ENCODE measurements at places on chromosomes 11 and 22.

DNA sequence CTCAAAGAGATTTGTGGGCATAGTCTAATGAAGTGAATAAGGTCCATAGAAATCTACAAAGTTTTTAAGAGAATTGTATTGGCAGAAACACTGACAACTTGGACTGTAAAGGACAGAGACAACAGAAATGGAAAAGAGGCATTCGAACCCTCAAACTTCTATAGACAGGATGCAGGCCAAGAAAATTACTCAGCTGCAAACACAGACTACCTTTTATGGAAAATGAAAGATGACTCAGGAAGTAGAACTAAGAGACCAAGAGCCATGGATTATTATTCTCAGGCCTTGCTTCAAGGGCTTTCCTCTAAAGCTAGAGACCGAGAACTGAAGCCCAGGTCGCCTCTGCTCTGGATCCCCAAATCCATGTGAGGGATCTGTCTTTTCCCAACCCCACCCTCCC, 3.8 kb upstream of the PELI3 start:
- DNase-seq = no peak

DNA sequence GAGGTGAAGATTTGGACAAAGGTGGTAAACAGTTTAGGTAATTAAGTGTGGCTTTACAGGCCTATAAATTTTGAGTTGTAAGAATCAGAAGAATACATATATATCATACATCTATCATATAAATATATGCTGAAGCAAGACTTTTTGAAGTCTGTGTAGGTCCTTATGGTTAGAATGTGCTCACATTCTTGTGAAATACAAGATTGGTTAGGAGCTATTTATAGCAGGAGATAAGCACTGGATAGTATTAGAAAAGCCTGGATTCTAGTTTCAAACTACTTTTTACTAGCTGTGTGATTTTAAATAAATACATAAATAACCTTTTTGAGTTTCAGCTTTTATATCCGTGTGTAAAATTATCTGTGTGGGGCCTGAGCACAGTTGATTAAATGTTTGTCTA, 42.3 kb downstream of the ANKRD42 start:
- DNase-seq = no peak

DNA sequence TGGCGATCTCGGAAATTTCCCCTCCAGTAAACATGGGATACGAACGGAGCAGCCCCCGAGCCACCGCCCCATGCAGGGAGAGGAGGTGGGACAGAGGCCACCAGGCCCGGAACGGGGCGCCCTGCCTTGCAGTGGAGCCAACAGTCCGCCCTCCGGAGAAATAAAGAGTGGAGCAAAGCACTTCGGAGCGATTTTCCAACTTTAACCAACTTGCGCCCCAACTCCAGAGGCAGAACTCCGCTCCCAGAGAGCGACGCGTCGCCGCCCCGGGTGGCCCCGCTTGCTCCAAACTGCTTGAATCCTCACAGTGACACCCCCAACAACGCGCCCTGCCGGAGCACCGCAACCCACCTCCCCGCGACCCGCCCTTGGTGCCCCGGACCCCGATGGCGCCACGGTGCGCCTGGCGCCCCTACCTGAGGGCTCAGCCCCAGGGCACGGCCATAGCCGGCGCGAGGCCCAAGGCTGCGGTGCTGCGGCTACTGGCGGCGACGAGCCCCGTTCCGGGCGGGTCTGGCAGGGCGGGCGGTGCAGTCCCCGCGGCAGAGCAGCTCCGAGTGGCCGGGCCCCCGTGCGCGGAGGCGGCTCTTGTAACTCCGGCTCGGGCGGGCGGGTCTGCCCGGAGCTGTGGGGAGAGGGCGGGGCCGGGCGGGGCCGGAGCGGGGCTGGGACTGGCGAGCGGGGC, at the start of gene AHNAK:
Gene AHNAK (minus strand): TSS at position 563 of the 685 bp plus-strand sequence. CDS start 10,708 bp downstream, outside the sequence.
- peak; percentile 89 for DNase-seq

DNA sequence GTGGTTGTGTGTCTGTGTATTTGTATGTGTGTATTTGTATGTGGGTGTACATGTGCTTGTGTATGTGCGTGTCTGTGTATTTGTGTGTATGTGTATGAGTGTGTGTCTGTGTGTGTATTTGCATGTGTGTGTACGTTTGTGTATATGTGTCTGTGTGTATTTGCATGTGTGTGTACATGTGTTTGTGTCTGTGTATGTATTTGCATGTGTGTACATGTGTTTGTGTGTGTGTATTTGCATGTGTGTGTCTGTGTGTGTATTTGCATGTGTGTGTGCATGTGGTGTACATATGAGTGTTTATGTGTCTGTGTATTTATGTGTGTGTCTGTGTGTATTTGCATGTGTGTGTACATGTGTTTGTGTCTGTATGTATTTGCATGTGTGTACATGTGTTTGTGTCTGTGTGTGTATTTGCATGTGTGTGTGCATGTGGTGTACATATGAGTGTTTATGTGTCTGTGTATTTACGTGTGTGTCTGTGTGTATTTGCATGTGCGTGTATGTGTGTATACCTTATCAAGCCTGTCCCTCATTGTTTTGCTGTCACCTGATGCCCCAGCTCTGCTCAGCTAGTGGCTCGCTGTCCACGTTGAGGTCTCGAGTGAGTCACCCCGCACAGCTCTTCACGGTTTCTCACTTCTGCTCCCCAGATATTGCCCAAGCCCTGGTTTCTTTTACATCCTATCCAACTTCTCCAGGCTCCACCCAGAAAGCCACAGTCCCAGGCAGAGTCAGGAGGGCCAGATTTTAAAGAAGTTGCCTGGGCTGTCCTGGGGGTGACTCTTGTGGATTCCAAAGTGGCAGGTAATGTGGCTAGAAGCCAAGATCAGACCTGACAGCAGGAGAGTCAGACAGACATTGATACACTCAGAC, 15.2 kb downstream of the MB start:
- no peak for DNase-seq

GRCh38 chr11:116366980-116367645, 405.7 kb downstream of the BUD13 start:
- DNase-seq = no peak

DNA sequence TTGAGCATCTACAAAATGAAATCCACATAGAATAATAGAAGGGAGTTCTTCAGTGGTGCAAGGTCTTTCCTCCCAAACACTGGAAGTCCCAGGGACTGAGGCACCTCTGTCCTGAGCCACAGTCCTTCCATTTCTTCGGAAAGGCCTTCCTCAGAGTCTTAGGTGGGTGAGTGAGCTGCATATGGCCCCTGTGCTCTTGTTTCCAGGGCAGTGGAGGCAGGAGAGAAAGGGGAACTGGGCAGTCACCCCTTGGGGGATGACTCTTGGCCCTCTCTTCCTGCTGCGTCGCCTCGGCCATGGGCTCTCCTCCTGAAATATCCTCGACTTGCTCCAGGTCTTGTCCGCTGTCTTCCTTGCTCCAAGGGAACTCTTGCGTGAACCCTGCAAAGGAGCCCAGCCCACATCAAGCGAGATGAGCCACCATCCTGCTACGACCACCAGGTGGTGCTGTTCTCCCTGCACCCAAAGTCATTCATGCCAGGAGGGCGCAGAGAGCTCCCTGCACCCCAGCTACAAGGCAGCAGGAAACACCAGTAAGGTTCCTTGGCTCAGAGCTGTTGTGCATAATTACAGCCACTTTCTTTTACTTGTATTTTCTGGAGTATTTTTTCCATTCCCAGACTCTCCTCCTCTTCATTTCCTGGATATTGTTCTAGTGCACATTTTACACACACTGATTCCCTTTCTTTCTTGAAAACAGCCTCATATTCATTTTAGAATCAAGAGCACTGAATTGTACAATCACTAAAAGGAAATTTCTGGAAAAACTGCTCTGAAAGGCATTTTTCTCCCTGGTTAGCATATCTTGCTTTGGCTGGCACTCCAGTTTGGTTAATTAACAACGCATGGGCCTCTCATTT, 397.8 kb downstream of the OPCML start:
- no peak for DNase-seq

DNA sequence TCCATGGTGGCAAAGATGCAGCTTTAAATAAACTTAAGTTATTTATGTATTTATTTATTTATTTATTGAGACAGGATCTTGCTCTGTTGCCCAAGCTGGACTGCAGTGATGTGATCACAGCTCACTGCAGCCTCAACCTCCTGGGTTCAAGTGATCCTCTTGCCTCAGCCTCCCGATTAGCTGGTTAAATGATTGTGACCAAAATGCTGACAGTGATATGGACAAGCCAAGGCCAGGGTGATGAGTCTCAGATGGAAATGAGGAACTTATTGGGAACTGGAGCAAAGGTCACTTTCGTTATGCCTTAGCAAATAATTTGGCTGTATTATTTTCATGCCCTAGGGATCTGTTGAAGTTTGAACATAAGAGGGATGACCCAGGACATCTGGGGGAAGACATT, 9.3 kb upstream of the LRP5 start:
- DNase-seq = no peak

DNA sequence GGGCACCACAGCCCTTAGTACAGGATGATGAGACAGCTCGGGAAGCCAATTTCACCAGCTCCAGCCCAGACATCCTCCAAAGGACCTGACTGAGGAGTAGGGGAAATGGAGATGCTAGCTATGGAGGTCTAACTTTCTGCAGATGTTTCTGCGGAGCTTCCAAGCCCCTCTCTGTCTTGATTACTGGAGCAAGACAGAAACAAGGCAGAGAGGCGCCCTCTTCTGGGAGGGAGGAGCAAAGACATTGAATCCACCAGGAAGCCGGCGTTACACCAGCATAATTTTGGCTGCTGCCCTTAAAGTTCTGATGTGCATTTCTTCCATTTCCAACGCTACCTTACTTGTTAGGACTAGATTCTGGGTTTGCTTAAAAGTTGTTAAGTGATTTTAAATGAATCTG, 107.3 kb upstream of the HSD17B12 start:
- no peak for DNase-seq

DNA sequence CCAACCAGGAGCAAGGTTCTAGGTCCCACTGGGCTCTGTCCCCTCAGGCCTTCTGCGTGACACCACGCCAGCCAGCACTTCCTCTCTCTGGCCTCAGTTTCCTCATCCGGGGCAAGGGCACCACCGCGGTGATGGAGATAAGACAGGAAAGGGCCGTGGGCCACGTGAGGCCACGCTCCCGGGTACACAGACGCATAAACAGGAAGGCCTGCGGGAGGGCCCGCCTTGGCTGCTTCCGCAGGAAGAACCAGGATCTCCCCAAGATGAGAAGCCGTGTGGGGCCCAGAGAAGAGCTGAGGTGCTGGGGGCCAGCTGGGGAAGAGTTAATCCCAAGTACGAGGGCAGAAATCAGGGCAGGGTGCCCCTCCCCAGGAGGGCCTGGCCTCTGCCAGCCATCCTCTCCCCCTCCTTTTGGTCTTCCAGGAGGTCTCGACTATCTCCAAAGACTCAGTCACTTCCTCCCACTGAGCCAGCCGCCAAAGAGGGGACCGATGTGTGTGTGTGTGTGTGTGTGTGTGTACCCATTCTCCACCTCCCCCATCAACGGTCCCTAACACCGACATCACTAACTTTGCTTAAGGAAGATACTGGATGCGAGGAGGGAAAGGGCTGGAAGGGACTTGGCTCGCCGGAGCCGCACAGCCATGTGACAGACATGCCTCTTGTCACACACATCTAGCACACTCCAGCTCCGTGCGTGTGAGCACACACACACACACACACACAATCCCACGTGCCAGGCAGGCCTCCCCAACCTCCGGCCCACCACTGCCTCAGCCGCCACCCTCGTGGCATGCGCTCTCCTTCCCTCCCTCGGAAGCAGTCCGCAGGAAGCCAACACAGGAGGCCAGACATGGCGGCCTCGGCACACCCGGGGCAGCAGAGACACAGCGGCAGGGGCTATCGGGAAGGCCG, 1.4 kb downstream of the MFNG start:
- DNase-seq = peak; percentile 56

GRCh38 chr11:46615756-46616155, 1.3 kb downstream of the HARBI1 start:
- no peak for DNase-seq

GRCh38 chr11:77198440-77198849, 70.4 kb downstream of the MYO7A start:
- DNase-seq = no peak

DNA sequence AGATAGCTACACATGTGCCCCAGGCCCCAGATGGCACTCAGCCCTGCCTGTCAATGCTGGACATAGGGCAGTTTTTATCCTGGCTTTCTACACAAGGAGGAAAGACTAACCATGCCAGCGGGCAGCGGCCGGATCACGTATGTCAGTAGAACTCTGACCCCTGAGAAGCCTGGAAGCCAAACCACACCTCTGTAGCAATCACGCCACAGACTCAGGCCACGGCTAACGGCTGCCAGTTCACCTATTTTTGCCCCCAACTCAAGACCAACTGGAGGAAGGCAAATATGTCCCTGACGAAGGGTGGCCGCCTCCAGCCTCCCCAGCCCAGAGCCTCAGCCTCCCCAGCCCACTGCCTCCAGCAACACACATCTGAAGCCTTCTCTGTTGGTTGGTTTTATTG, 7.2 kb upstream of the CD81 start:
- DNase-seq = no peak

GRCh38 chr22:30175690-30176288, 70.8 kb downstream of the LIF start:
- no peak for DNase-seq

DNA sequence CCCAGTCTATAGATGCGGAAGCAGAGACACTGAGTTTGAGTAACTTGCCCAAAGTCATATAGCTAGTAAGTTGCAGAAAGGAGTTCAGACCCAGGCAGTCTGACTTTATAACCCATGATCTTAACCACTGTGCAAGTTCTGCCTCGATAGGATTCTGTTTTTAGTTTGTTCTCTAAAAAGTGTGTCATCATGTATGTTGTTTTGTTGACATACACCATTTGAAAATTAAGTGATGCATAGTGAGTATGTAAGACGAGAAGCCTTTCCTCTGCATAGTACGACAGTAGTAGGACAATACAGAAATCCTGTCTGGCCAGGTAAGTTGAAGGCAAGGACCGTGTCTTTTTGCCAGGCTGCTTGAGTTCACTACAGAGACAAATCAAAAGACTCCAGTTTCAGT, 3.3 kb downstream of the ZC3H12C start:
- DNase-seq = no peak

DNA sequence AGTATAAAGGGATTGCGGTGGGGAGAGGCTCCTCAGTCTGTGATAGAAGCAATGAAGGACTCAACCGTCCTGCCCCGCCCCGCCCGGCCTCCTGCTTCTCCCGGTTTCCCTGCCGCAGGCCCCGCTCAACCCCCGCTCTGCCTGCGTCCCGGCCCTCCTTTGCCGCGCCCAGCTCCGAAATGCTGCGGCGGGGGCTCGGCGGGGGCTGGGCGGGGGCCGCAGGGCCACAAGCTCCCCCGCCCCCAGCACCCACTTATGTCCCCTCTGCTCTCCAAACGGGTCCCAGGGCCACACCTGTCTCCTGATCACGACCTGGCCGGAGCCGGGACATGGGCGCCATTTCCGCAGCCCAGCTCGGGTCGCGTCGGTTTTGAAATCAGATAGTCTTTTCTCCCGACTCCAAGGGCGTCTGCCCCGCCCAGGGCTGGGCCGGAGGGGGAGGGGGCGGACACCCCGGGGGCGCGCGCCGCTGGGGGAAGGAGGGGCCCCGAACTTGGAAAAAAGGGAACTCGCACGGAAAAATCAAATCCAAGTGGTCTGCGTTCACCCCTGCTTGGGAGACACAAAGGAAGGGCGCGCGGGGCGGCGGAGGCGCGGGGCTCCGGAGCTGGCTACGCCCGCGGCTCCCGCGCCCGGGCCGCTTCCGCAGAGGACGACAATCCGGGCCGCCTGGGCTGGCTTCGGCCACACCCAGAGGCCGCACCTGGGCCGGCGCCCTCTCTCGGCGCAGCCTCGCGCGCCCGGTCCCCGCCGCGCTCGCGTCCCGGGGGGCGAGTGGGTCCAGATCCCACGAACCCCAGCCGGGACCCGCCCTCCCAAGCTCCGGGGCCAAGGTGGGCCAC, 70.6 kb upstream of the EP300 start:
- DNase-seq = peak; percentile 40

GRCh38 chr11:64008914-64009633, 22.8 kb downstream of the OTUB1 start:
- DNase-seq = no peak

All from memory B cell (primary cell).